ENCODE measurements at places on chromosomes 13 and 19. TPM values are rescaled to one million over a fixed set of nuclear protein-coding genes. Genes with fewer than 3 reads are reported as not detected.

The REEP6 gene
- total RNA-seq, result 4.4 TPM

The CEBPA gene
- 1.4 TPM for total RNA-seq

GRCh38 chr13:39486758-39487157 lies 116.2 kb downstream of the LHFPL6 start:
- DNase-seq, result no peak

- no peak for DNase-seq
Measured at GRCh38 chr13:104006625-104007075, 940.4 kb upstream of the SLC10A2 start.

- no peak for DNase-seq
Measured at GRCh38 chr19:15185188-15185587, 15.6 kb downstream of the NOTCH3 start.

DNA sequence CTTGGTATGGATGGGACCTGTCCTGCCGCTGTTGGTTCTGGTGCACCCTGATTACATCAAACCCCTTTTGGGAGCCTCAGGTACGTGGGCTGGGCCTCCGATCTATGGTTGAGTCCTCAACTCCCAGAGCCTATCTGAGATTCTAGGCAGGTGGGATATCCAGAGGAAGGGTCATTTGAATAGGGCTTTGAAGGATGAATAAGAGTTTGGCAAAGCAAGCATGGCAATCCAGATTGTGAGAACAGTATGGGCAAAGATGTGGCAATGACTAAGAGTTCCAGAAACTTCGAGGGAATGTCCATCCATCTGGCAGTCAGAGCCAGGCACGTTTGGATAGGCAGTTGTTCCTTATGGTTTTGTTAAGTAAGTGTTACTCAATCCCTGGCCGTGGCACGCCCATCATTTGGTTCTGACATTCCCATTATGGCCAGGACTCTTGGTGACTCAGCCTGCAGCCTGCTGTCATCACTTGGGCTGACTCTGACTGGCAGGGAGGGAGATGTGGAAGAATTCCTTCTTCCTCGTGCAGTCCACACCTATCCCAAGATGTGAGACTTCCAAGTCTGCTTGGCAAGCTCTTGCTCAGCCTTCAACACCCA lies 21.5 kb downstream of the CYP4F22 start:
- no peak for DNase-seq

GRCh38 chr19:27652281-27652680 lies 1560.7 kb downstream of the UQCRFS1 start:
- peak; percentile 49 for DNase-seq

GRCh38 chr19:463483-464207 lies 2.8 kb upstream of the SHC2 start:
- DNase-seq, result no peak

DNA sequence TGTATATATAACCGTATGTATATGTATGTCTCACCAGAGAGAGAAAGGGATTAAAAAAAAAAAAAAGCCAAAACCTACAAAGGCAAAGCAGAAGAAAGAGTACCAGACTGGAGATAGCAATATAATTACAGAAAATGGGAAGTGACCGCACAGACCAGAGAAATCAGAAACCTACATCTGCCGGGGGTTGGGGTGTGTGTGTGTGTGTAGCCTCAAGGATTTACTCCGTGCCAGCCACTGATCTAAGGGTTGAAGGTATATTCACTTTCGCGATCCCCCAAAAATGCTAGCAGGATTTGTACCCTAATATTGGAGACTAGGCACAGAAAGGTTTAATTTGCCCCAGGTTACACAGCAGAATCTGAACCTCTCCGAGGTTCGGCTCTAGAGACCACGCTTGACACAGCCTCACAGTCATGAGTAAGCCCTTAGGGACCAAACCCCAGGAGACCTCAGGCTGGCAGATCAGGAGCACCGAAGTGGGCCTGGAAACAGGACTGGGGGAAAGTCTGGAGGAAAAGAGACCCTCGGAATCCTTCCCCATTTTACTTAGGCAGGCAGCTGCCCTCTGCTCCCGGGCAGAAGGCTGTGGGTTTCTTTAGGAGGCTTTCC lies 14.8 kb downstream of the ARL11 start:
- DNase-seq, result no peak

The MBD3L3 gene
- not detected for total RNA-seq

DNA sequence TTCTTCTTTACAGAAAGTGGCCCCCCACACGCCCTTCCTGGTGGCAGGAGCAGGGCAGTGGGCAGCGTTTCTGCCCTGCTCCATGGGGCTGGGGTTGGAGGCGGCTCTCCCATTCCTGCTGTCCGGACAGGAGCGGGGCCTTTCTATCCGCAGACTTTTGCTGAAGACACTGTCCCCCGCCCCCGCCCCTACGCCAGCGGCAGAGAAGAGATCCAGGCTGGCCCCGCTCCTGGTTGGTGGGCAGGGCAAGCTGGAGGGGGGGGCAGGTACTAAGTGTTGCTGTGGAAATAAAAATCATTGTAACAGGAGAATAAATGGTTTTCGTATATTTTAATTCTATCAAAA lies 81.7 kb downstream of the ZNF429 start:
- DNase-seq, result no peak

DNA sequence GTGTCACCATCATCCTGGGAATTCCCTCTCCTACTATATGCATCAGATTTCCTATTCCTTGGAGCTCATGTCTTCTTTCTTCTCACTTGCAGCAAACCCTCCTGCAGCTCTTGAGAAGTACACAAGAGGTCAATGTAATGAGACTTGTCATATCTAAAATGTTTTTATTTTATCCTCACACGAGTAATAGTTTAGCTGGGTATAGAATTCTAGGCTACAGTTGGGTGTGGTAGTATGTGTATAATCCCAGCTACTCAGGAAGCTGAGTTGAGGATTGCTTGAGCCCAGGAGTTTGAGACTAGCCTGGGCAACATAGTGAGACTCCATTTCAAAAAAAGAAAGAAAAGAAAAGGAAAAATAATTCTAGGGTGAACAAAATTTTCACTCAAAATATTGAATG lies 24.4 kb downstream of the EEF1AKMT1 start:
- no peak for DNase-seq
